ENCODE measurements at places on chromosomes 1 and 21.

- DNase-seq = no peak
Measured at GRCh38 chr1:225846331-225847310, 35.6 kb downstream of the TMEM63A start.

DNA sequence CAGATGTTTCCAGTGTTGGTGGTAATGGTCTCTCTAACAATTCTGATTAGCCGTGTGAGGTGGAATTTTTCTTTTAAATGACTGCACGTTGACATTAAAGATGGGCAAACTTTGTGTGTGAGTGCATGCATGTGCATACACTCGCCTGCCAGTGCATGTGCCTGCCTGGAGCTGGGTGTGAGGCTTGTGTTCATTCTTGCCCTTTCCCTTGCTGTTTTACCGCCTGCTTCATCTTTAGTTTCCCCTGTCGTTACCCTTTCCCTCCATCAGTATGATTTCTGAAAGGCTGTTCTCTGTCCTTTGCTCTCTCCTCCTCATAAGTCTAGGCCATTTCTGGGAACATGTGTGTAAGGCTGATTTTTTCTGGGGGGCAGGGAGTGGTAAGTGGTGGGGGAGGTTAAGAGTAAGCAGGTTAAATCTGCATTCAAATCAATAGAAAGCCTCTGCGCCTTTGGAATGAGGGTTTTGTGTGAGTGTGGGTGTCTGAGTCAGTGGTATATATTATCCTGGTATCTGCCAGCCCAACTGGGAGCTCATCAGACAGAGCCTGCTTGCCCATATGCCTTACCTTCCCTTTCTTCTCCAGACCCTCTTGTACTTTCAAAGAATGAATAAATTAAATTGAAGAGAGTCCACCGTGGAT is 112.5 kb downstream of the PBX1 start:
- no peak for DNase-seq

DNA sequence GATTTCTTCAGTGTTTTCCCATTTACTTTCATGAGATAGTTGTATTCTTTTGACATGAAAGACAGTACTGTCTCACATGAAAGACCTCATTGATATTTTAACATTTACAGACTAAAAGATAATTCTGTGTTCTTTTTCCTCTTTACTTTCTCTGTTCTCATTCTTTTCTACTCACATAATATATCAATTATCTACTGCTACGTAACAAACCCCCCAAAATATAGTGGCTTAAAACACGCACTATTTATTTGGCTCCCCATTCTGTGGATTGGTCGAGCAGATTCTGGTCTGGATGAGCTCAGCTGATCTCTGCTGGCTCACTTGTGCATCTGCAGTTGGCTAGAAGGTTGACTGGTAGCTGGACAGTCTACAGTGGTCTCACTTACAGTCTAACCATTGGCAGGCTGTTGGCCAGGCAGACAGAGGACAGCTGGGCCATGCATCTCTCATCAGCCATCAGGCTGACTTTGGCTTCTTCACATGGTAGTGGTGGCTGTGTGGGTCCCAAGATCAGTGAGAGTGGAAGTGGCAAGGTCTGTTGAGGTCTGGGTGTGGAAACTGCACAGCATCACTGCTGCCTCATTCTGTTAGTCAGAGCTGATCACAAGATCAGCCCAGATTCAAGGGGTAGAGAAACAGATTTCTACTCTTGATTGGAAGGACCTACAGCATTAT is 63.2 kb downstream of the MPZL1 start:
- no peak for DNase-seq

DNA sequence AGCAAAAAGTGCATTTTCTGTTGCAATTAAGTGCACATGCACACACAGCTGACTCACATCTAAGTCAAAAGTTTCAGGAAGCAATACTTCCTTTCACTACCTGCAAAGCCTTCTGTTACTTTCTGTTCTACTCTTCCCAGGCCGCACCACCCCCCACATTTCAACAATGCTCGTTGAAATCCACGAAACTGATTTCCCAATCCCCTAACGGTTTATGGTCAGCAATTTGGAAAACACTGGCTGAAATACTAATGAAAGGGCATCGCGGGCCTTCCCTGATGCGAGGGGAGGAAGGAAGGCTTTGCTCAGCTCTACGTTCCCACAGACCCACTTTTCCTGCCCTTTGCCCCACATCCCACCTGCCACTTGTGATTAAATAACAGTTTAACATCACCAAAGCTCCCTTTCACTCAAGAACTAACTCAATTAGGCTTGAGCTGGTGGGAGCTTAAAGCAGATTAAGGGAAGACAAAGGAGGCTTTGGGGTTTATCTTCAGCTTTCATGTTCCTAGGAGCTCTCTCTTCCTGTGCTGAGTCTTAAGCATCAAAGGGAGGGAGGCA is 243.2 kb upstream of the RAB4A start:
- peak; percentile 52 for DNase-seq

GRCh38 chr1:200436436-200436835 is 26.6 kb upstream of the ZNF281 start:
- no peak for DNase-seq

DNA sequence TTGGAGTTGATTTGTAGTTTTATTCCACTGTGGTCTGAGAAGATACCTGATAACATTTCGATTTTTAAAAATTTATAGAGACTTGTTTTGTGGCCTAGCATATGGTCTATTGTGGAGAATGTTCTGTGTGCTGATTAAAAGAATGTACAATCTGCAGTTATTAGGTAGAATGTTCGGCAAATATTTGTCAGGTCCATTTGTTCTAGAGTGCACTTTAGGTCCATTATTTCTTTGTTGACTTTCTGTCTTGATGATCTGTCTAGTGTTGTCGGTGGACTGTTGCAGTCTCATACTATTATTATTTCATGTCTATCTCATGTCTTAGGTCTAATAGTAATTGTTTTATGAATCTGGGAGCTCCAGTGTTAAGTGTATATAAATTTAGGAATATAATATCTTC is 116.8 kb downstream of the NME7 start:
- DNase-seq = no peak

GRCh38 chr21:39638281-39638680 is 25.5 kb downstream of the B3GALT5 start:
- DNase-seq = no peak

DNA sequence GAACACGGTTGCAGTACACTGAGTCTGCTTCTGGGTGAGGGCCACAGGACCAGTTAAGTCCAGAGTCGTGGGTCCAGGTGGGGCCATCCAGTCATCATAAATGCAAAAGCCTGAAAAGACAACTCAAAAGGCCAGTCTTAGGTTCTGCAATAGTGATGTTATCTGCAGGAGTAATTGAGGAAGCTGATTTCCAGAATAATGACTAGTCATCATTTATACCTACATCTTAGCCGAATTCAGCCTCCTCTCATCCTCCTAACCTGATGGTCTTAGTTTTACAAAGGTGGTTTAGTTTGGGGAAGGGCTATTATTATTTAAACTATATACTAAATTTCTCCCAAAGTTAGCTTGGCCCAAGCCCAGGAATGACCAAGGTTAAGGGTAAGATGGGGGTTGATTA is 23.5 kb upstream of the SLC5A9 start:
- DNase-seq = no peak

- no peak for DNase-seq
Measured at GRCh38 chr1:228009828-228010775, 3.3 kb downstream of the WNT3A start.

- no peak for DNase-seq
Measured at GRCh38 chr1:44323947-44324346, 31.1 kb downstream of the ERI3 start.

DNA sequence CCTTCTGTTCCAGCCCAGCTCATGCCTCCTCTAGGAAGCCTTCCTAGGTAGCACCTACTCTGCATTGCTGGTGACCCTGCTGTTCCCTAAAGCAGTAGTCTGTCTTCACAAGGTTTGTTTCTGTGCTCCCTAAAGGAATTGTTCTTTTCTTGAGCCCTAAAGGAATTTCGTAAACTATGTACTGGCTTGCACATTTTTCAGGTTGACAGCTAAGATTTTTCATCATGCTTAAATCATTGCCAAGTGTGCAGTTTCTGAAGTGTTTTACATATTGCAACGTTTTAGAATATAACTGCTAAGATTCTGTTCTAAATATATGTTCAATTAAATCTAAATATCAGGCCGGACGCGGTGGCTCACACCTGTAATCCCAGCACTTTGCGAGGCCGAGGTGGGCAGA is 13.1 kb downstream of the S100A16 start:
- DNase-seq = no peak

GRCh38 chr1:38612951-38613350 is 246.6 kb downstream of the RRAGC start:
- DNase-seq = no peak

- DNase-seq = no peak
Measured at GRCh38 chr1:109396871-109397580, 692 bp downstream of the SORT1 start.

- no peak for DNase-seq
Measured at GRCh38 chr1:232437510-232437909, 192.4 kb downstream of the SIPA1L2 start.

DNA sequence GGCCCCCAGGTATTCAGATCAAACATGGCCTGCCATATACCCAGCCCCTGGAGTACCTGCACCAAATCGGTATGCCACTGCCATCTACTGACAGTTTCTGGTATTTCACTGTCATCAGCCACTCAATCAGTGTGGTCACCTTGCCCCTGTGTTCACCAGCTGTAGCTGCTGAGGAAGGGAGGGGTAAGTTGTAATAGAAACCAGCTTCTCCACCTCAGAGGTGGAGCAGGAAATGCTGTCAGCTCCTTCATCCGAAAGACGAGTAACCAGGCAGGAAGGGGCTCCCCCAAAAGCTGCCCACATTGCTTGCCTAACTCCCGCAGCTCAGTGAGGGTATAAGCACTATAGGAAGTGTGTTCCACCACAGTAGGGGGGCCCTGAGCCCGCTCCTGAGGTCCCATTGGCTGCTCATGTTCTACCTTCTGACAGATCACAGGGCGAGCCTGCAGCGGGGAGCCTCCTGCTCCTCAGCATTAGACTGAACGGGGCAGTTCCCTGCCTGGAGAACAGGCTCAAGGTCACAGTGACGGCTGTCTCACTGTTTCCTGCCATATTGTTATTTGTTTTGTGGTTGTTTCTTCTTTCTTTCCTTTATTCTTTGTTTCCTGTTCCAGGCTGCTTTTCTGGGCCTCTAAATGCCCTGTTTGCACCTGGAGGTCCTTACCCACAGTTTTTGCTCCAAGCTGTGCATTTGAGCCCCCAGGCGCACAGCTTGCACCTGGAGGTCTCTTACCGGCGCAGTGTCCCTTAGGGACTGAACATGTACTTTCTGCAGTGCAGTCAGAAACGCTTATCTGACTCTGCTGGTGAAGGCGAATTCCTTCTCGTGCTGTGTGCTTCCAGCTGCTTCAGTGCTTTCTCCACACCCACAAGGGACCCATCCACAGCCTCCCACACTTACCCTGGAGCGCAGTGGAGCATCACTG is 1638.3 kb downstream of the MRPL39 start:
- peak; percentile 96 for DNase-seq

- no peak for DNase-seq
Measured at GRCh38 chr1:171739656-171740055, 2.2 kb downstream of the VAMP4 start.

DNA sequence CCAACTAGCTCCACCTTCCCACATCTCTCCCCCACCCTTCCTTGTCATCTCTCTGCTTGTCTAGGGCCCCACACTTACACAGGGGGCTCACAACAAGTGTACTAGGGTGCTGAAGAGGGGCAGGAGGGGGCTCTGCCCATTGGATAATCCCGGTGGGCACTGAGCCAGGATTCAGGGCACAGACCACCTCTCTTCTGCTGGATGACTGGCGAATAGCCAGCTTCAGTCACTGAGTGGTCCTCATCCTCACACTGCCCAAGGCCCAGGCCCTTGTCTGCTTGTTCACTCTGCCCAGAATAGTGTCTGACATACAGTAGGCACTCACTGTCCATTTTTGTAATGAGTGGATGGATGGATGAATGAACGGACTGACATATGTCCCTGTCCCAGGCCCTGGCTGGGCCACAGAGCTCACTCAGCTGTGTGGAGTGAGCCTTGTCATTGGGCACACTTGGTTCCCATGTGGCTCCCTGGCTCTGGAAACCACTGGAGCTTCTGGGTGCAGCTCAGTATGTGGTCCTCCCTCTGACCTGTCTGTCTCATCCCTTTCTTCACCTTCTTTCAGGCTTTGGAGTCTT is 36.6 kb downstream of the FOXO6 start:
- no peak for DNase-seq

DNA sequence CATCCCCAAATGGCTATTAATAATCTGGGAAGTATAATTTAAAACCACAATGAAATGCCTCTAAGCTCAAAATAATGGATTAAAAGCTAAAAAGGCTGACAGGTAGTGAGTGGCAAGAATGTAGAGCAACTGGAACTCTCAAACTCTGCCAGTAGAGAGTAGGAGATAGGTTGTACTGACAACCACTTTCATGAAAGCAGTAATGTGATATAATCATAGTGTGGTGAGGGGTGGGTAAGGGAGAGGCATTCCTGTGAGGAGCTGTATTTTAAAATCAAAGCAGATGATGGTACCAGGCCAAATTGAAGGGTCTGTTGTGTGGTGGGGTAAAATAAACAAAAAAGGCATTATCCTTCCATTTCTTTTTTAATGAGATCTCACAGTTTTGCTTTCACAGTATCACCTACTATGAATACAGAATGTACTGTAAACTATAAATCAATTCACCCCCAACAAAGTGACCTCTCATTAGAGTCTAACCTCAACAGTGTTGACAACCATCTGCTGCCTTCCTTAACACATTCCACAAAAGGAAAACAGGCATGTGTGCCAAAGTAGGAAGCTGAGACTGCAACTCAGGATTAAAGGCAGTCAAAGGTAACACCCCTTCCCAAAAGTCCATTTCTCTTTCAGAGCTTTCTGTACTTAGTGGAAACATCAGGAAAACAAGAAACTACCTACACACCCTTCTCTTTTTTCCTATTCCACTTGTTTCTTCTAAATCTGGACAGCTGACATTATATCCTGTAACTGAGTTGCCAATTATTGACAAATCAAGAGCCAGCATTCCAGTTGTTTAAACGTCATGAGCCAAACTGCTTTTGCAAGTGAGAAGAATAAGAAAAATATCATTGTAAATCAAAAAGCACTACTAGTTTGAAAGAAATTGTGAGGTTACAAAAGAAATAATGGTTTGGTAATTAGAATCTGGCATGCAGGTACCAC is 130.8 kb downstream of the FAF1 start:
- DNase-seq = no peak

- DNase-seq = no peak
Measured at GRCh38 chr1:18928985-18929384, 26.6 kb upstream of the ALDH4A1 start.

DNA sequence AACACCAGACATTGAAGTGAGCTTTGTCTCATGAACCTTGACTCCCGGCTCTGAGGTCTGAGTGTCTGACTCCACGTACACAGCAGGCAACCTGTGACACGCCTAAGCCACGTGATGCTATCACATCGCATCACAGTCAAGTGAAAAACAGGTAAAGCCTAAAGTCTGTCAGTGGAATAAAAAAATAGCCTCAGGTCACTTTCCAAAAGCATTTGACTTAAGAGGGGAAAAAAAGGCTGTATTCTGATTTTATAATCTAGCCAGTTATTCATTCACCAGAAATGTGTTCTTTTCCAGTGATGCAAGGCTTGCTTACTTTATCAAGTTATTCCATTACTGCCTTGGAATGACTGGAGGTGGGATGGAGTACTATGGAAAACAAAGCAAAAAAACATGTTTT is 163.2 kb upstream of the HMCN1 start:
- no peak for DNase-seq
